ENCODE measurements at places on chromosomes 16 and 17.

- no peaks in the 10 kb centered on the region for H3K4me1 ChIP-seq
- H3K27me3 ChIP-seq: peaks cover 7% of the 10 kb centered on the region
- no peak for DNase-seq
- H3K27ac ChIP-seq: no peak overlapping the region
- H3K4me3 ChIP-seq: no peak overlapping the region
These were observed 88.4 kb downstream of the SPACA3 start for GRCh38 chr17:33080091-33080490.

GRCh38 chr17:71633391-71633849, 487.4 kb upstream of the SOX9 start:
- no peaks in the 10 kb centered on the region for H3K36me3 ChIP-seq
- no peak overlapping the region for H3K4me3 ChIP-seq
- H3K4me1 ChIP-seq: no peaks in the 10 kb centered on the region
- H3K27me3 ChIP-seq: no peaks in the 10 kb centered on the region
- no peak overlapping the region for H3K27ac ChIP-seq

GRCh38 chr17:4175921-4176807, 33.2 kb downstream of the CYB5D2 start:
- no peaks in the 10 kb centered on the region for H3K4me1 ChIP-seq
- no peak overlapping the region for H3K4me3 ChIP-seq
- H3K27ac ChIP-seq: no peak overlapping the region
- no peaks in the 10 kb centered on the region for H3K27me3 ChIP-seq

- H3K4me1 ChIP-seq: no peaks in the 10 kb centered on the region
- H3K27ac ChIP-seq: no peak overlapping the region
- H3K4me3 ChIP-seq: no peak overlapping the region
These were observed 59.7 kb downstream of the PDPK1 start for GRCh38 chr16:2597560-2597902.

- DNase-seq: no peak
- no peak overlapping the region for H3K27ac ChIP-seq
- no peaks in the 10 kb centered on the region for H3K4me1 ChIP-seq
- H3K4me3 ChIP-seq: no peak overlapping the region
- no peaks in the 10 kb centered on the region for H3K36me3 ChIP-seq
- H3K27me3 ChIP-seq: no peaks in the 10 kb centered on the region
These were observed 52.7 kb downstream of the BEAN1 start for GRCh38 chr16:66479661-66480264.

DNA sequence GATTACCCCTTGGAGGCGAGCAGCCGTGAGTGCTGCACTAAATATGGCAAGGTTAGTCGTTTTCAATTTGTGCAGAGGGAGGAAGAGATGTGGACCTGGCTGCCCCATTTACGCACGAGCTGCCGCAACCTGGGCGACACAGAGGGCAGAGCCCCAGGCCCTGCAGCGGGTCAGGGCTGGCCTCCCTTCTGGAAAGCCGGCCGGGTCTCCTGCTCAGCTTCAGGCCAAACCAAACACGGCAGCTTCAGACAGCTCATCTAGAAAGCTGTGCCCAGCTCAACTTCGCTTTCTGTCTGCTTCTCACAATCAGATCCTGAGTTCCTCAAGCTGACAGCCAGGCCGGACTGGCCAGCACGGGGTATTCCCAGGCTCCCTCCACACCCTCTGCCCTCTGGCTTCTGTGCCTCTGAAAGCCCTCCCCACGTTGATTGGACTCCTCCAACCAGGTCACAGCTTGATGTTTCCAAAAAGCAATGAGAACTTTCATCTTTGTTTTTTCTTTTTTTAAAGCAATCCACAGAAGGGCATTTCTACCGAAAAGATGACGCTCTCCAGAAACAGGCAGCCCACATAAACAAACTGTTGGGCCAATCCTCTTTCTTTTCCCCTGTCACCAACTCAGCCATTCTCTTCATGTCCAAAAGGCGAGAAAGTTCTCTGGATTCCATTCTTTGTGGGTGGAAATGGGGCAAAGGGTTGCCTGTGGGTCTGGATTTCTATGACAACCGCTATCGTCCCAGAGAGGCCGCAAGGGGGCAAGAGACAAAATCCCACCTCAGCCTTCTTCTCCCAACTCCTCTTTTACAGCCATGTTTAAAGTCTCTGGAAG, 189.0 kb downstream of the ZFHX3 start:
- no peaks in the 10 kb centered on the region for H3K4me1 ChIP-seq
- no peak overlapping the region for H3K4me3 ChIP-seq
- peak overlapping the region; percentile 73 for H3K27ac ChIP-seq
- peak; percentile 58 for DNase-seq

Data from adrenal gland (tissue), 19 donors.